NCI-H2081 treated with DMSO at 0.1 percent for 48 hours (cell line): ENCODE measurements at places on chromosomes 7 and 10.

- DNase-seq, result no peak
These were observed 151.0 kb upstream of the PRSS1 start for GRCh38 chr7:142598297-142598696.

DNA sequence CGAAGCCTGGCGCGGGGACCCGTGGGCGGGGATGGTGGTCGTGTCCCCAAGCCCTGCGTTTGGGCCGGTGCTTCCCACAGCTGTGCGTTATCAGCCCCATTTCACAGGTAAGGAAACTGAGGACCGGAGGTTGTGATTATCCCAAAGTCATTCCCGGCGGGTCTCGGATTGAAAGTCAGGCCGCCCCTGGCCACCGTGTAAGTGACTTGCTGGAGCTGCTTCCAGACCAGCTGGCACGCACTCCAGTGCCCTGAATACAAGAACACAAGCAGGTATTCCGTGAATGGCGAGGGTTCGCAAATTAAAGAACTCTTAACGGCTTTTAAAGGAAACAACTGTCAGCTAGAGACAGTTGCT is 675 bp upstream of the ATE1 start:
- DNase-seq, result no peak

GRCh38 chr10:45429790-45430189 is 55.8 kb downstream of the ALOX5 start:
- DNase-seq, result no peak

DNA sequence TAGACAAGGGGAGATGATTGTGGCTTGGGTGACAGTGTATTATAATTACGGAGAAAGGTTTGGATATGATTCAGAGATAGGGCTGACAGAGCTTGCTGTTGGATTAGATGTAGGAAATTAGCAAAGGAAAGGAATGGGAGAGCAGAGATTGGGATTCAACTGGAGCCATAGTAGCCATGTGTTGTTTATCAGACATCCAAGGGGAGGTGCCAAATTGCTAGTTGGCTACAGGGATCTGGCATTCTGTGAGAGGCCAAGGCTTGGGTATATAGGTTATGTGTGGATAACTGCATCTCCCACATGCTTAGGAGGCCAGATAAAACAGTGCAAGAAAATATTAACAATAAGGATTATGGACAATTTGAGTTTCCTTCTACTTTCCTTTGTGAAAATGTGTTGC is 34.9 kb downstream of the CSGALNACT2 start:
- DNase-seq, result no peak
